GM12878 (cell line): ENCODE measurements at places on chromosomes 2 and 18. TPM values are rescaled to one million over a fixed set of nuclear protein-coding genes. Genes with fewer than 3 reads are reported as not detected.

BARD1 gene
- polyA plus RNA-seq, result 38.0 and 38.1 TPM in 2 replicates

VAMP5 gene
- polyA plus RNA-seq, result 25.8 and 28.0 TPM in 2 replicates

CNTNAP5 gene
- not detected in 2 replicates for polyA plus RNA-seq

GPR39 gene
- polyA plus RNA-seq, result not detected in 2 replicates

TSPYL6 gene
- polyA plus RNA-seq, result not detected in 2 replicates

RTTN gene
- polyA plus RNA-seq, result 9.8 and 12.8 TPM in 2 replicates

ABI2 gene
- polyA plus RNA-seq, result 42.3 and 52.0 TPM in 2 replicates

PLEKHB2 gene
- 30.5 and 33.2 TPM in 2 replicates for polyA plus RNA-seq

TUBB8B gene
- polyA plus RNA-seq, result not detected in 2 replicates

ADGRF3 gene
- polyA plus RNA-seq, result 1.4 and 1.7 TPM in 2 replicates

GCG gene
- not detected in 2 replicates for polyA plus RNA-seq

EVX2 gene
- not detected in 2 replicates for polyA plus RNA-seq

UGT1A1 gene
- polyA plus RNA-seq, result not detected in 2 replicates

MC4R gene
- polyA plus RNA-seq, result not detected in 2 replicates

SCYGR4 gene
- polyA plus RNA-seq, result not detected in 2 replicates

PLGLB1 gene
- polyA plus RNA-seq, result 0.88 and 1.1 TPM in 2 replicates

TGFBRAP1 gene
- 6.3 and 8.6 TPM in 2 replicates for polyA plus RNA-seq

GALR1 gene
- polyA plus RNA-seq, result not detected in 2 replicates

FHL2 gene
- 7.1 and 7.2 TPM in 2 replicates for polyA plus RNA-seq

STPG4 gene
- 0.16 TPM in 1 of 2 replicates, not detected in the other for polyA plus RNA-seq

IL1R2 gene
- 2.2 and 2.3 TPM in 2 replicates for polyA plus RNA-seq

RGPD6 gene
- 5.2 and 9.7 TPM in 2 replicates for polyA plus RNA-seq

GKN2 gene
- polyA plus RNA-seq, result not detected in 2 replicates

KATNAL2 gene
- 1.7 and 2.0 TPM in 2 replicates for polyA plus RNA-seq

GALNT14 gene
- 5.3 and 6.4 TPM in 2 replicates for polyA plus RNA-seq

HAAO gene
- 51.3 and 58.7 TPM in 2 replicates for polyA plus RNA-seq

DIPK1C gene
- not detected in 2 replicates for polyA plus RNA-seq

DSEL gene
- not detected in 2 replicates for polyA plus RNA-seq

TNFRSF11A gene
- polyA plus RNA-seq, result 0.23 and 0.28 TPM in 2 replicates

PNKD gene
- polyA plus RNA-seq, result 89.8 and 90.9 TPM in 2 replicates

PLA2R1 gene
- 0.03 and 0.08 TPM in 2 replicates for polyA plus RNA-seq

GNAL gene
- 0.20 and 0.24 TPM in 2 replicates for polyA plus RNA-seq

ZNF516 gene
- 6.0 and 8.2 TPM in 2 replicates for polyA plus RNA-seq

LBH gene
- 11.1 and 15.1 TPM in 2 replicates for polyA plus RNA-seq

IGFBP2 gene
- 0.21 and 0.38 TPM in 2 replicates for polyA plus RNA-seq

FBXO15 gene
- not detected in 2 replicates for polyA plus RNA-seq

ALPP gene
- polyA plus RNA-seq, result not detected in 2 replicates

LRRC30 gene
- not detected in 2 replicates for polyA plus RNA-seq

SKOR2 gene
- polyA plus RNA-seq, result not detected in 2 replicates

INHBB gene
- not detected in 2 replicates for polyA plus RNA-seq
